ENCODE measurements at places on chromosomes 13 and 19.
A peak's percentile ranks its signal among the peaks of the same experiment; 100 is the strongest.

DNA sequence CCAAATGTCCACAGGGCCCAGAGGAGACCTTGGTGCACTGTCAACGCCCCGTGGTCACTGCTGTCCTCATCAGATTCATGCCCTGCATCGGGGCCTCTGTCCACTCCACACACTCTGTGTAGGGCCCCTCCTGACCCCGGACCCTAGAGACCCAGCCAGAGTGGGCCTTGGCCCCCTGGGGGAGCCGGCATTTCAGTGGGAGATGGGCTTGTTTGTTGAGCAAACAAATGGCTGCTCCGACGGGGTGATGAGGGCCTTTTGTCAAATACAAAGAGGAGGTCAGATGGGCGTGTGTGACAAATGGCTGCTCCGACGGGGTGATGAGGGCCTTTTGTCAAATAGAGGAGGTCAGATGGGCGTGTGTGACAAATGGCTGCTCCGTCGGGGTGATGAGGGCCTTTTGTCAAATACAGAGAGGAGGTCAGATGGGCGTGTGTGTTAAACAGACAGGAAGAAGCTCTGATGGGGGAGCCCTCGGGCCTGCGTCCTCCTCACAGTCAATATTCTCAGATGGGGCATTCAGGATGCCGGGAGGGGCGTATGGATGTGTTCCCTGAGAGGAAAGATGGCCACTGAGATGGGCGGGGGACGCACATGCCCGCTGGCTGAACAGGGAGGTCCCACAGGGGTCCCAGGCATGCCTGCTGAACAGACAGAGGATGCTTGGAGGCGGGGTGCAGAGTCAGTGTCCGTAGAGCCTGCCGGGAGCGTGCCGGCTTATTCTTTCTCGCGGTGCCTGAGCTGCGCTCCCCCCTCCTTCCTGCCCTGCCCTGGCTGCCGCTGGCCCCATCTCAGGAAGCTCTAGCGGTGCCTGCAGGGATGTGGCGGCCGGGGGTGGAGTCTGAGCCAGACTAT, 36.3 kb downstream of the SMIM24 start:
- DNase-seq, result no peak

DNA sequence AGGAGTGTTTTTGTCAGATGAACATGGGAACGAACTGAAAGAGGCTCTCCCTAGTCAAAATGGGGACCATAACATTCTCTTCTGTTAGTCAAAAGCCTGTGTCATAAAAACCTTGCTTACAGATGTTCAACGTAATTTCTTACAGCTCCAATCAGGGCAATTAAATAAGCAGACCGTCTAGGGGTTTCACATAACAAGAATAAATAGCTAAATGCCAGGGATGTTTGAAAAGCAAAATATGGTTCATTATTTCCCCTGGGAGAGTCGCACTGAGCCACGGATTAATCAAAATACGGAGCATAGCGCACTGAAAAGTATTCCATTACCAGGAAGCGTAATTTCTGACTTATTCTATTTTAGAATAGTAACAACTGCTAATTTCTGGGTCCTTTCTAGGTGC, 63.7 kb upstream of the MRI1 start:
- DNase-seq, result no peak

DNA sequence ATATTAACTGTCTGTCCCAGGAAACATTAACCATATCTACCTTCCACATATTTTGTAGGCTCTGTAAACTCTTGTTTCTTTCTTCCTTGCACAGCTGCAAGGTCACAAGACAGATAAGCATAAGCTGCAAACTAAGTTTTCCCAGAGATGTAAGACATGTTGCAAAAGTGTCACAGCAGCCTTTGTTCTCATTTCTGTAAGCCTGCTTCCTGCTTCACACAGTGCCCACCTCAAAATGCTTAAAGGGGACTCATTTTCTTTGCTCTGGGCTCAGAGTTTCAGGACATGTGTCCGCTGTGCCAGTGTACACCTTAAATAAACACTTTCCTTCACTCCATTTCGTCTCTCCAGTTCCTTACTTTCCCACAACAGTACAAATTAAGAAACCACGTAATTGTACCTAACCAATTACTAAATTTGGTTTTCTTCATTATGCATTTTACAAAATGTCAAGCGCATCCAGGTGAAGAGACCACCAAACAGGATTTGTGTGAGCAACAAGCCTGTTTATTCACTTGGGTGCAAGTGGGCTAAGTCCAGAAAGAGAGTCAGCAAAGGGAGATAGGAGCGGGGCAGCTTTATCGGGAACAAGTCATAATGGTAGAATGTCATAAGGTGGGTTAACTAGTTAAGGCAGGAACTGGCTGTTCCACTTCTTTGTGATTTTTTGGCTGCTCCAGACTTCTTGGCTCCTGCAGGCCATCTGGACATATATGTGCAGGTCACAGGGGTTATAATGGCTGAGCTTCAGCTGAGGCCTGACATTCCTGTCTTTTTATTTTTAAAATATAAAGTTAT, 12.7 kb upstream of the ZNF431 start:
- no peak for DNase-seq

DNA sequence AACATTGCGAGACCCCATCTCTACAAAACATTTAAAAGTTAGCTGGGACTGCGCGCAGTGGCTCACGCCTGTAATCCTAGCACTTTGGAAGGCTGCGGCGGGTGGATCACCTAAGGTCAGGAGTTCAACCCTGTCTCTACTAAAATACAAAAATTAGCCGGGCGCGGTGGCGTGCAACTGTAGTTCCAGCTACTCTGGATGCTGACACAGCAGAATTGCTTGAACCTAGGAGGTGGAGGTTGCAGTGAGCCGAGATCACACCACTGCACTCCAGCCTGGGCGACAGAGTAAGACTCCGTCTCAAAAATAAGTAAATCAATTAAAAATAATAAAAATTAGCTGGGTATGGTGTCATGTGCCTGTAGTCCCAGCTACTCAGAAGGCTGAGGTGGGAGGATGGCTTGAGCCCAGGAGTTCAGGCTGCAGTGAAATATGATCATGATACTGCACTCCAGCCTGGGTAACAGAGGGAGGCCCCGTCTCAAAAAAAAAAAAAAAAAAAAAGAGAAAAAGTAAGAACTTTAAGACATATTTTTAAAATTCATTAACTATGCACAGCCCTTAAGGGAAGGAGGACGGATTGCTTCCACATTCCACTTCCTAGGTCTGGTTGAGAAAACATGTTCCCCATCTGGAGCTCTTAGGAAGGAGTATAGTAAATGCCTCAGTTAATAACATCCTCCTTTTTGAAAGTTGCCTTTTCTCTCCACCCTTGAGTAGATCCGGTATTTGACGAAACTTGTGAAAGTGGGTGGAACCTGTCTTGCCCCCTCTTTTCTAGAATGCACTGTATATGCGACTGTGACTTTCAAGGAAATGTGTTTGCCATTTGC, 26.1 kb downstream of the EXOC3L2 start:
- no peak for DNase-seq

- no peak for DNase-seq
These were observed 14.2 kb downstream of the ZNF91 start for GRCh38 chr19:23381114-23381513.

- DNase-seq, result no peak
These were observed 274.7 kb downstream of the SUCLA2 start for GRCh38 chr13:47726394-47726793.

DNA sequence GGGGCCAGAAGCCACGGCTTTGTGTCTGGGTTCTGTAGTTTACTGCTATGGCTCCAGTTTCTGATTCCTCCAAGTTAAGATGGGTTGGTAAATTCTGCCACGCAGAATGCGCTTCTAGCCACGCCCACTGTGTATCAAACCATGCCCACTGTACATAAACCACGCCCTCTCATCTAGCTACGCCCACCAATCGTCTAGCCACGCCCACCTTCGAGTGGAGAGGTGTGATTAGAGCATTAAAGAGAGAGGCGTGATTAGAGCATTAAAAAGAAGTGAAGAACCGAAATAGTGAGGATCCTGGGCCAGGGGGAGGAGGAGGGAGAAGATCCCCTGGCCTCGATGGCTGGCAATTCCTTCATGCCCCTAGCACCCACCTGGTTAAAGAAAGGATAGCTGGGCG, 43.7 kb upstream of the ADGRE5 start:
- peak; percentile 7 for DNase-seq

GRCh38 chr19:9848762-9849161, 13.6 kb downstream of the PIN1 start:
- no peak for DNase-seq

DNA sequence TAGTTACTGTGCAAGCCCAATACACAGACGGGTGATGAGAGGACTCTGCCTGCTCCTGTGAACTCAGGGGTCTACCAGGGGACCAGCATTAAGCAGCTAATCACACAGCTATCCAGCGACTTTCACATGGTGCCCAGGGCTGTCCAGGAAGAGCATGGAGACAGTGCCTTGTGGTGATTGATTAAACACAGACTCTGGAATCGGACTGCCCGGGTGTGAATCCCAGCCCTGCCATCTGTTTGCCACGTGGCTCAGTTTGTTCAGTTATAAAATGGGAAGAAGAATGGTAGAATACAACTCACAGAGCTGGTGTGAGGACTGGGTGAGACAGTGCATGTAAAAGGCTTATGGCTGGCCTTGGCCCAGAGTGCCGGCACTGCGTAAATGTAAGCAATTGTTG, 42.1 kb upstream of the NPAS1 start:
- DNase-seq, result no peak

GRCh38 chr19:6333439-6333838, at the start of gene ACER1:
Gene ACER1, minus strand, starts transcription at chr19:6333612. Its CDS starts 61 bp downstream, at chr19:6333551.
- DNase-seq, result no peak

GRCh38 chr13:30165071-30165470, 142.3 kb downstream of the KATNAL1 start:
- no peak for DNase-seq

GRCh38 chr13:57056601-57057180, 84.0 kb upstream of the PRR20A start:
- no peak for DNase-seq

DNA sequence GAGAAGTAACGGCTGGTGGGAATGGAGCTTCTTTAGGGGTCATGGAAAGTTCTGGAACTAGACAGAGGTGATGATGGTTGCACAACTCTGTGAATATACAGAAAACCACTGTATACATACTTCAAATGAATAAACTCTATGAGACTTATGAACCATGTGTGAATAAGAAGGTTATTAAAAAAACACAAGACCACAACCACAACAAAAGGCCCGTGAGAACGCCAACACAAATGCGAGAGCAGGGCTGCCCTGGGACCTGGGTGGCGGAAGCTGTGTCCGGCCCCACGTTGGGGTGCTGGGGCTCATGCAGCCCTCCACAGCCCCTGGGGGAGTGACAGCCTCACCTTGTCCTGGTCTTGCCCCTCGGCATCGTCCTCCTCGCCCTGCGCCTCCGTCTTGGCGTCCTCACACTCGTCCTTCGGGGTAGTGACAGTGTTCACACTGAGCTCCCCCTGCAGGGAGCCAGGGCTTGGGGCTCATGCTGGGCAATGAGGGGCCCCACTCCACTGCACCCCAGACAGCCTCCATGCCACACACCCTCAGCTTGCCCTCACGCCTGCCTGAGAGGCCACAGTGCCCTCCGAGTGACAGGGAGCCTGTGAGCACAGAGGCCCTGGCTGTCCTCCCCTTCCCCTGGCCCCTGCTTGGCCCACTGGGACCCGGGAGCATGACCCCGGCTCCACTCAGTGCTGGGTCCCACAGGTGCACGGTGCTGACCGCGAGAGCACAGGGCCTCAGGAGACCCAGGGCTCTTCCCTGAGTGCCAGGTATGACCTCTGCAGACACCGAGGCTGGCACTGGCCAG, 16.0 kb downstream of the IZUMO4 start:
- DNase-seq, result no peak

- no peak for DNase-seq
These were observed 51.6 kb downstream of the MPHOSPH8 start for GRCh38 chr13:19685034-19685433.

- DNase-seq, result no peak
These were observed 793.4 kb downstream of the LIG4 start for GRCh38 chr13:107421951-107422350.

All from NCI-H345 (cell line).